SW 1271 (cell line): ENCODE measurements at places on chromosomes 4 and X.

GRCh38 chr4:110411574-110412011, 64.4 kb upstream of the ENPEP start:
- no peak for DNase-seq

GRCh38 chr4:118760493-118760892, 75.3 kb downstream of the METTL14 start:
- DNase-seq: no peak

DNA sequence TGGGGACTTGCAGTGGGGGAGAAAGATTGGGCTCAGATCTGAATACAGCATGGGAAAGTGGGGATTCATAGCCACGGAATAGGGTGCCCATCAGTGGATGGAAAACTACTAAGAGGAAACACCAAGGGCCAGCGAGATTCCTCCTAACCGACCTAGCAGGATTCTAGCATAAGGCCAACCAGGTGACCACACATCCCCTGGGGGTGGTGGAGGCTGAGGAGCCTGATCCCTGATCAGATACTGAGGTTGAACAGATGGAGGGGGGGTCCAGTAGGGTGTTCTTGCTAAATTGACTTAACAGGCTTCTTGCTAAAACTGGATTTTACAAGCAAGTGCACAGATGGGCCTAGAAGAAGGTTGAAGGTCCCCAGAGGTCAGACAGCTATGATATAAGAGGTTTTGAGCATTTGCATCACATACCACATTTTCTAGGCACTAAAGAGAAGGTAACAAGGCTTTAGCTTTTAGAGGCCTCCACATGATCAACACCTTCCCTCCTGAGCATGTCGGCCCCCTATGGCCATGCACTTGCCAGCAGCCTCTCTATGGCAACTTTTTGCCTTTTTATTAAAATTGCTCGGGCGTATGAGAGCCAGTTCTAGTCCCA, 69.1 kb upstream of the PUDP start:
- DNase-seq: no peak

- DNase-seq: no peak
Observed at GRCh38 chr4:67549123-67549522, 3.8 kb upstream of the CENPC start.

DNA sequence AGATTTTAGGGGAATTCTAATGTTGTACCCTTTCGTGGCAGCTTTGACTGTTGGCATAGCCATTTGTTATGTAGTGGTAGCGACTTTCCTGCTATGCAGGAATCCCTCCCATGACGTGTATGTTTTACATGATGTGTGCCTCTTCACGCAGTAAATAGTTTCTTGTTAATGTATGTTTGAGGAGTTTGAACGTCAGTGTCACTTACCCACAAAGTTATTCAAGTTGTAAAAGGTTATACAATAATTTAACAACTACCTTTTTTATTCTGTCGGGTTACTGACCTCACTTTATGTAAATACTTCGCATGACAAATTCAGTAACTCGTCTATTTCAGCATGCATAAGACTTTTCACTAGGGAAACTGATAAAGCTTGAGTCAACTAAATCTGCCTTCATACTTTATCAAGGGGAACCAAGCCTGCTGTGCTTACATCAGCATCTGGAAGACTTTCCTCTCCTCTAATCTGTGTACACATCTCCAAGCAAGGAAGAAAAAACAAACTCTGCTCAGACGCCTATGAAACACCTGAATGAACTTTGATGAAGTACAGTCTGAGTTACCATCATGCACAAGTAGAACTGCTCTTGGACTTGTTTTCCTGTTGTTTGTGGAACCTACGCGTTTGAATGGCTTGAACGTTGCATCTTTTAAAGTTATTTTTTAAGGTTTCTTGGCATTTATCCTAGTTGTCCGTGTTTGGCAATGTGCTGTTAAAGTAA, 61.2 kb downstream of the SLC9A6 start:
- DNase-seq: no peak

DNA sequence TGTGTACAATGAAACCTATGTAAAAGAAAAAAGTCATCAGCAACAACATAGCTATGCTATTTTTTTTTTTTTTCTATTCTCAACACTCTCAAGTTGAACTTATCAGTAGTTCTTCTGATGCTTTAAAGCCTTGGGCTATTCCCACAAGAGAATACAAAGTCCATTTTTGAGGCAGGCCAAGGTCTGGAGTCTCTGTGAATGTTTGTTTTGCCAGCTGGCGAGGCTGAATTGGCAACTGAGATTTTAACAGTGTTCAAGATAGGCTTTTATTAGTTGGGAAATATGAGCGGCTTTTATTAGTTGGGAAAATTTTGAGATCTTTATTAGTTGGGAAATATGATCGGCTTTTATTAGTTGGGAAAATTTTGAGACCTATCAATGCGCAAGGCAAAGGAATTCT, 336.6 kb downstream of the SLITRK2 start:
- DNase-seq: no peak

DNA sequence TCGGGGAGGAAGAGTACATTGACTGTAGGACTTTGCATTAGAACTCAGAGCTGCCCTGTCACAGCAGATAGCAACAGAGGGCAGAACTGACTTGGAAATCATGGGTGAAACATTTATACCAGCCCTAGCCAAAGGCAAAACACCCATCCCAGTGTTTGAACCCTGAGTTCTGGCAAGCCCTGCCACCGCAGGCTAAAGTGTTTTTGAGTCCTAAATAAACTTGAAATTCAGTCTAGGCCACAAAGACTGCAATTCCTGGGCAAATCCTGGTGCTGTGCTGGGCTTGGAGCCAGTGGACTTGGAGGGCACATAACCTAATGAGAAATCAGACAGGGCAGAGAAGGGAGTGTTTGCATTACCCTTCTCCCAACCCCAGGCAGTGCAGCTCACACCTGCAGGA, 1015.7 kb downstream of the FSTL5 start:
- DNase-seq: no peak

DNA sequence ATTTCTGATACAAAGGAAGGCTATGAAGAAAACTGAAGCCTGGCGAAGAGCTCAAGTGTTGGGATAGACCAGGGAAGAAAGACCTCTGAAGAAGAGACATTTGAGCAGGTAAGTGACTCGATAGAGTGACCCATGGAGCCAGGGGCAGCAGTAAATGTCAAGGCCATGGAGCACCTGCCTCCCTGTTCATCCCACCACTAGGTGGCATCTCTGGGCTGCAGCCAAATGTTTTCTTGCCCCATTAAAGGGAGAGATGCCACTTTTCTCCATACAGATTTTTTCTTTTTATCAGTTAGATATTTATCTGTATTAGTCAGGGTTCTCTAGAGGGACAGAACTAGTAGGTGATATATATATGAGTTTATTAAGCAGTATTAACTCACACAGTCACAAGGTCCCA, 4.9 kb upstream of the ZNF81 start:
- no peak for DNase-seq

DNA sequence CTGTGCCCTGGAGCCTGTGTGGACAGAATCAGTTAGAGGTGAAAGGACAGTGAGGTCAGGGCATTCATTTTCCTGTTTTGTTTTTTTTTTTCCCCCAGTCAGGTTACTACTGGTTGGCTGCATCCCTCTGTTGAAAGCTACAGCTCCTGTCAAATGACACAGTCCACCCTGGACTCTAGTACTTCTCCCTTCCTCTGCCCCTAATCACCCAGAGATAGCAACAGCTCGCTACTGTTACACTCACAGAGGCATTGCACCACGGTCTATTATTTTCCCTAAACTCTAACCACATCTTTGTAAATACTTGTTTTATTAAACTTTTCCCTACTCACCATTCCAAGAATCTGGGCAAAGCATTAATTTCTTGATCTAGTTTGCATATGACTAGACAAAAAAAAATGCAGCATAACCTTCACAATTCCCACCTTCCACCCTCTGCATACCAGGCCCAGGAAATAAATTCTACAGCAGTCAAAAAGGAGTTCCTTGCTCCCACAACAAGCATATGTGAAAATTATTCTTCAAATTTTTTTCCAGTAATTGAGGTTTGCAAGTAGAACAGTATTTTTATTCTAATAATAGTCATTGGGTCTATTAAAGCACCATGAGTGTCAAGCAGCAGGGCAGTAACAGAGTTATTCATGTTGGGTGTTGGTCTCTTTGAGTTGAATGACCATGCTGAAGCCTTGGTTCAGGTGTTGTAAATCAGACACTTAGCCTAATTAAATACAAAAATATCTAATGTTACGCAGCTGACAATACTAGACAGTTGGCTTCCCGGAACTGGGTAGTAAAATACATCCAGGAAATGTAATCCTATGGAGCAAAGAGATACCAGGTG, 329.2 kb downstream of the INPP4B start:
- DNase-seq: no peak

GRCh38 chr4:85246055-85246454, 228.9 kb upstream of the ARHGAP24 start:
- no peak for DNase-seq

- peak; percentile 54 for DNase-seq
Observed at GRCh38 chr4:152536545-152537182, 772 bp upstream of the FBXW7 start.

GRCh38 chr4:168713253-168713652, 216.4 kb downstream of the PALLD start:
- no peak for DNase-seq

- DNase-seq: no peak
Observed at GRCh38 chr4:93896516-93896915, 68.0 kb downstream of the ATOH1 start.

GRCh38 chr4:113682730-113683537, 78.6 kb downstream of the CAMK2D start:
- DNase-seq: no peak

GRCh38 chrX:106613277-106613676, 1.5 kb downstream of the RADX start:
- no peak for DNase-seq

DNA sequence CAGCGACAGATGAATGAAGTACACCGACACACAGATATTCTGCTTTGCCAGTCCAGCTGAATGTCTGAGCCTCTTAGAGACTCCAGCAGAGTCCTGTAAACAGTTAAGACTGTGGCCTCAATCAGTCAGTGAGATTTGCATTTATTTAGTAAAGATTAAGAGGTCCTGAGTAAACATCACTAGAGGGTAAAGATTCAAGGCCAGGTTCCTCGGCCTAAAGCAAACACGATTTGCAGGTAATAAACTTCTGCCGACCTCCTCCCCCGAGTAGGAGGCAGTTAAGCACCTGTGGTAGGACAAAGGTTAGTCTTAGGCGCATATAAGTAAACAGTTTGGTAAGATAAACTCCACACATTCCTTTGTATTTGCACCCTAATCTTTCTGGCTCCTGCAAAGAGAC, 99.6 kb downstream of the CFAP47 start:
- no peak for DNase-seq

GRCh38 chr4:113790478-113790877, 28.9 kb upstream of the CAMK2D start:
- DNase-seq: no peak

DNA sequence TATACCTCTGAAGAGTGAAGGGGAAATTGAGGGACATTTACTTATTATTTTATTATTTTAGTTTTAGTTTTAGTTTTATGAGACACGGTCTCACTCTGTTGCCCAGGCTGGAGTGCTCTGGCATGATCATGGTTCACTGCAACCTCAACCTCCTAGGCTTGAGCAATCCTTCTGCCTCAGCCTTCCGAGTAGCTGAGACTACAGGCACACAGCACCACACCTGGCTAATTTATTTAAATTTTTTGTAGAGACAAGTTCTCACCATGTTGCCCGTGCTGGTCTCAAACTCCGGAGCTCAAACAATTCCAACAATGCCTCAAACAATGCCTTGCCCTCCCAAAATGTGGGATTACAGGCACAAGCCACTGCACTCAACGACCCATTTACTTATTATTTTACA, 68.4 kb upstream of the BMP2K start:
- no peak for DNase-seq

- no peak for DNase-seq
Observed at GRCh38 chr4:55851885-55852284, 1.6 kb upstream of the EXOC1 start.

- no peak for DNase-seq
Observed at GRCh38 chr4:27187786-27188185, 327.1 kb downstream of the STIM2 start.

GRCh38 chr4:16817286-16817685, 81.2 kb downstream of the LDB2 start:
- DNase-seq: no peak
